Activated effector memory CD4-positive, alpha-beta T cell treated with Interleukin-2 at 50 U/mL for 16 hours (primary cell): ENCODE measurements at places on chromosomes 2 and 18.

- DNase-seq: no peak
These were observed 32.4 kb upstream of the VIT start for GRCh38 chr2:36663851-36664695.

- DNase-seq: no peak
These were observed 10.1 kb downstream of the RMP24 start for GRCh38 chr18:35982409-35983114.

DNA sequence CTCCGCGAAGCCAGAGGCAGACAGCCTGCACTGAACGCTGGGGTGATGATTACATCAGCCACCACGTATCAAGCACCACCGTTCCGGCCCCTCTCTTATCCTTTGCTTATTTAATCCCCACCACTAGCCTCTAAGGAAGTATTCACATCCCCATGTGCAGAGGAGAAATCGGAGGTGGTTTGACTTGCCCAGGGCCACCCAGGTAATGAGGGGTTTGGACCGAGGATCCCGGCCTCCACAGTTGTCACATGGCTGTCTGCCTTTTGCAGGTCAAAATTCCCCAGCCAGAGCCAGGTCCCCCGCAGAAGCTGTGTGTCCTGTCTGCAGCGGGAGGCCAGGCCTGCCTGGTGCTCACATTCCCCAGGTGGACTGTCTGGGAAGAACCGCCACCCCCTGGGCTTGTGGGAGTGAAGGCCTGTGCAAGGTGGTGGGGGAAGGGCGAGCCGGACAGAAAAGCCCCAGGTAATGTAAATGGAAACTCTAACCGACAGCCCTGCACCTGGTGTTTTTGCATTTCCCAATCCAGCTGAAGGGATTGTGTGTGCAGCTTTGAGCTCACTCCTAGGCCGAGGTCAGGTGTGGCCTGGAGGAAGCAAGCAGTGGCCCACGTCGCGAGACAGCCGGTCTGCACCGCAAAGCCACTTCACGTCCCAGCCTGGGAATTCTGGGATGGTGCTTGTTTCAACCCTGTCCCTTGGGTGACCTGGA is 108.5 kb upstream of the ID2 start:
- no peak for DNase-seq

- no peak for DNase-seq
These were observed 176.0 kb downstream of the GFPT1 start for GRCh38 chr2:69211048-69211447.

DNA sequence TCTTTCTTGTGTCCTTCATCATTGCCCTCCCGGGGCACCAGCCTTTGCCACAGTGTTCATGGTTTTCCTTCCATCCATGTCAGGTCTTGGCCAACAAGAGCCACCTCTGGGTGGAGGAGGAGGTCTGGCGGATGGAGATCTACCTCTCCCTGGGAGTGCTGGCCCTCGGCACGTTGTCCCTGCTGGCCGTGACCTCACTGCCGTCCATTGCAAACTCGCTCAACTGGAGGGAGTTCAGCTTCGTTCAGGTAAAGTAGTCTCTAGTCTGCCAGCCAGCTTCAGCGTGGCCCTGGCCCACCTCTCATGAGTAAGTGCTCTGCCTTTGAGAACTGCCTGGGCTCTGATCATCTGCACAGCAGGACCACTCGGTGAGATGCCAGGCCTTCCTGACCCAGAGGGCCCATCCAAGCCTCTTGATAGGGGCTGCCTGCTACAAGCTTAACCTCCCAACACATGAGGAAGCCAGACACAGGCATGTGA is 31.0 kb downstream of the STEAP3 start:
- no peak for DNase-seq

DNA sequence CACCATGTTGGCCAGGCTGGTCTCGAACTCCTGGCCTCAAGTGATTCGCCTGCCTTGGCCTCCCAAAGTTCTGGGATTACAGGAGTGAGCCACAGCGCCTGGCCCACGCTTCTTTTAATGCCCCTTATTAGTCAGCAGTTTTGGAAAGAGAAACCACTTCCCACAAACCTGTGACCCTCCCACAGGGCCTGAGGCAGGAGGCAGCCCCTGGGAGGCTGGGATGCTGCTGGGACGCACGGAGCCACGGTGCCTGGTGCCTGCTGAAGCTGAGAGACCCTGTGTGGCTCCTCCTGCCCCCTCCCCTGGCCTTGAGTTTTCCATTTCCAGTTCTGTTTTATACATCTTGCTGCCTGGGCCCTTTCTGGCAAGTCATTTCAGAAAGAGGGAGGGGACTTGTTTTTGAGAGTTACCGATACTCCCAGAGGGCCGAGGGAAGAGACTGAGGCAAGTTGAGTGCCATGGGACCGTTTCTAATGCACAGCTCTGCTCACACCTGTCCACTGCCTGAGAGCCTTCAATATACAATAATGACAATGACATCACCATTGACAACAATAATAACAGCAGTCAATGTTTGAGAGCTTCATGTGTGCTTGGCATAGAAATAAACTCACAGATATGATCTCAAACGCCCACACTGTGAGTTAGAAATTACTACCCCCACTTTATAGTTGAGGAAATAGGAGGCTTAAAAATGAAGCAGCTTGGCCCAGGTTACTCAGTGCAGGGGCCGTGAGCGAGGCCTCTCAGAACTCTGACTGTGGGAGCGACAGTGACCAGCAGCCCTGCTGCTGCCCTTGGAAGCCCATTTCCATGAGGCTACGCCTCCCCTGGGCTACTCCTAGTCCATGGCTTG is 78.1 kb upstream of the YWHAQ start:
- no peak for DNase-seq

GRCh38 chr2:111691164-111691875 is 192.7 kb downstream of the ANAPC1 start:
- DNase-seq: no peak

DNA sequence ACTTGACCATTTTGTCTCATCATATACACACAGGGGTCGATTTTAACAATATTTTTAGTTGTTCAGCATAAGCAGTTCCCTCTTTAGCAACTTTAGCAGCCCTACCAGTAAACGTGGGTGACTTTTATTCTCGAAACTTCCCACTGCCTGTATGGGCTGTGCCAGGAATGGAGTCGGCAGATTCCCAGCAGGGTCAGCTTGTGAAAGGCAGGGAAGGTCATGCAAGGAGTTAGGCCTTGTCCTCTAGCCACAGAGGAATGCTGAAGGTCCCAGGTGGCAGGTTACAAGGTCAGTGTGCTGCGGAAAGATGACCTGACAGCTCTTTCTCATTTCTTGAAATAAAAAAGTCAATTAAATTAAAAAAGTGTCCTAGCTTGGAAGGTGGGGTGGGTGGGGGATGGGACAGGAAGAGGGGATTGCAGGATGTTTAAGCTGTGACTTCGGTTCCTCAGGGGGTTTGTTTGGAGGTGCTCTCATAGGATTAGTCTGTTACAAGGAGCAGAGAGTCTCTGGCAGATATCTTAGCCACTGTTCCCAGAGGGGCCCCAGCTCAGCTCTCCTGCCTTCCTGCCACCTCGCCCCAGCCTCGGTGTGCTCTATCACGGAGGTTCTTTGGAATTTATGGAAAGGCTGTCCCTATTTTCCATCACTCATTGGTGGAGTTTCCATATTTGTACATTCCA is 21.4 kb downstream of the DRC1 start:
- DNase-seq: no peak

GRCh38 chr18:41681138-41681880 is 273.7 kb upstream of the PIK3C3 start:
- DNase-seq: no peak

GRCh38 chr2:201116959-201117734 is 1.2 kb downstream of the CFLAR start:
- DNase-seq: peak; percentile 10

- DNase-seq: no peak
These were observed 44.9 kb upstream of the SMIM21 start for GRCh38 chr18:75472396-75472795.

- no peak for DNase-seq
These were observed 5.9 kb downstream of the OTOF start for GRCh38 chr2:26471766-26472706.

DNA sequence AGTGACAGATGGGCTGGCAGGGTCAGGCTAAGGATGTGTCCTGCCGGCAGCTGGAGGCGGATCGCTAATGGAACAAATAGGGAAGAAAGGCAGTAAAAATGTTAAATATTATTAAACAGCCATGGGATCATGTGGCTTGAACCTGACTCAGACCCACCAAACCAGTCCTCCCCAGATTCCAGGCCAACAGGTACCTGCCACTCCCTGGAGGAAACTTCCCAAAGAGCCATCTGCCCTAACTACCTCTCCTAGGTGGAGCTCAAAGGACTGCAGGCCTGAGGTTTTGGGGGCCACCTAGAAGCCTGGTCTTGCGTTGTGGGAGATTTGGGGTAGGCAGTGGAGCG is 34.3 kb downstream of the CIB4 start:
- no peak for DNase-seq

DNA sequence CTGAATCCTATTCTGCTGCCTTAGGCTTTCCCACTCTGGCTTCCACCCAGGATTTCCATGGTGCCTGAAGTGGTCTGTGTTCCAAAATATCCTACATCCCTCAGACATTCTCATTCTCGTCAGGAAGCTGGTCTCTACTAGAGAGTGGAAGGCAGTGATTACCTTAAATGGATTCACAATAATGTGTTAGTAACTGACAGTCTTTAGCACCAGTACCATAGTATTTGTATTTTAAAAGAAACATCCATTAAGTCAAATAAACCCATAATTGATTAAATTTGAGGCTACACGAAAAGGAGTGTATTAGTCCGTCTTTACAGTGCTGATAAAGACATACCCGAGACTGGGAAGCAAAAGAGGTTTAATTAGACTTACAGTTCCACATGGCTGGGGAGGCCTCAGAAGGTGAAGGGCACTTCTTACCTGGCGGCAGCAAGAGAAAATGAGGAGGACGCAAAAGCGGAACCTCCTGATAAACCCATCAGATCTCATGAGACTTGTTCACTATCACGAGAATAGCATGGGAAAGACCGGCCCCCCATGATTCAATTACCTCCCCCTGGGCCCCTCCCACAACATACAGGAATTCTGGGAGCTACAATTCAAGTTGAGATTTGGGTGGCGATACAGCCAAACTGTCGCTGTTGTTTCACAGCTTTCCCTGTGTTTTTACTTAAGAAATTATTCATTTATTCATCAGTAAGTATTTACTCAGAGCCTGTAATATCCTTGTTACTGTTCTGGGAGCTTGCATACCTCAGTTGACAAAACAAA is 306.5 kb downstream of the STK39 start:
- no peak for DNase-seq

DNA sequence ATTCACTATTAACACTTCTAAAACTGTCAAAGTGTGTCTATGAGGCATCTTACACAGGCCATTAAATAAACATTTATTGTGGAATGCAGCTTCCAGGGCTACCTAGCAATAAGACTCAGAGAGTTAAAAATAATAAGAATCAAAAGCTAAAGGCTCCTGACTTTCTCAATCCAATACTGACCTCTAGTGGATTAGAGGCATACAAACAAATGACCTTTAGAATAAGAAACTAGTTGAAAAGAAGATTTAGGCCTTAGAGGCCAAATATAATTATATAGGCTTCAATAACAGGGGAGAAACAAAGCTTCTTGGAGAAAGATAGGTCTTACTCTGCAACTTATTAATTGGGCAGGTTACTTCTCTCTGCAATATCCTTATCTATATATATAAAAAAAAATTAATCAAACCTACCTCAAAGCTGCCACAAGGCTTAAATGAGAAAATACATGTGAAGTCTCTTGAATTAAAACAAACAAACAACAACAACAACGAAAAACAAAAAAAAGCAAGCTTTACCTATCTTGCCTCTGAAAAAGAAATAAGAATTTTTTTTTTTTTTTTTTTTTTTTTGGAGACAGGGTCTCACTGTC is 246.1 kb downstream of the EXOC6B start:
- no peak for DNase-seq
